ENCODE measurements at places on chromosomes 7 and 10.

DNA sequence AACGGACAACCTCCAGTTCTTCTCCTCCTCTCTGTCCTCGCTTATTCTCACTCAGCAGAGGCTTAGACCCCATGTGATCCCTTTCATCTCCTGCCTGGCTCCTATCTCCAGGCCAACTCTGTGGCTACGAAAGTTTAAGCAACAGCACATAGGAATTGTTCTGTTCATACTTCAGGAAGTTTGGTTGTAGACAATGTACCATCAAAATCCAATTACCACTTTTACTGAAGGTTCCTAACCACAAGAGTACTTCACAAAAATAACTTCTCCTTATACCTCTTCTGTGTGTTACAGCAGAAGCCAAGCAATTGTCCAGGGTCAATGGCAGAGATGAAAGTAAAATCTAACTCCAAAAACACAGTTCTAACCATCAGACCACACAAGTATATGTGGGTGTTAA, 80.0 kb downstream of the SLC25A13 start:
- DNase-seq: no peak

- DNase-seq: no peak
Observed at GRCh38 chr7:88202278-88202677, 17.6 kb downstream of the SRI start.

DNA sequence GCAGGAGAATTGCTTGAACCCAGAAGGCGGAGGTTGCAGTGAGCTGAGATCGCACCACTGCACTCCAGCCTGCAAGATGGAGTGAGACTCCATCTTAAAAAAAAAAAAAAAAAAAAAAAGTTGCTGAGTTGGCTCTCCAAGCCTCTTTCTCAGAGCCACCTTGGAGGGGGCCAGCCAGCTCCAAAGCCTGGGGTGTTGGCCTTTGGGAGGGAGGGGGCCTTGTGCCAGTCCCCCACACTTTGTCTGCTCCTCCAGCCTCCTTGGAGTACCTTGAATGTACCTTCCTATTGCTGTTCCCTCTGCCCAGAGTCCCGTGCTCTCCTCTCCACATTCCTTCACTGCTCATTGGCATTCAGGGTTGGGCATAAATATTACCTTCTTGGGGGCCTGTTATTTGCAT, 62.4 kb downstream of the GRK5 start:
- no peak for DNase-seq

DNA sequence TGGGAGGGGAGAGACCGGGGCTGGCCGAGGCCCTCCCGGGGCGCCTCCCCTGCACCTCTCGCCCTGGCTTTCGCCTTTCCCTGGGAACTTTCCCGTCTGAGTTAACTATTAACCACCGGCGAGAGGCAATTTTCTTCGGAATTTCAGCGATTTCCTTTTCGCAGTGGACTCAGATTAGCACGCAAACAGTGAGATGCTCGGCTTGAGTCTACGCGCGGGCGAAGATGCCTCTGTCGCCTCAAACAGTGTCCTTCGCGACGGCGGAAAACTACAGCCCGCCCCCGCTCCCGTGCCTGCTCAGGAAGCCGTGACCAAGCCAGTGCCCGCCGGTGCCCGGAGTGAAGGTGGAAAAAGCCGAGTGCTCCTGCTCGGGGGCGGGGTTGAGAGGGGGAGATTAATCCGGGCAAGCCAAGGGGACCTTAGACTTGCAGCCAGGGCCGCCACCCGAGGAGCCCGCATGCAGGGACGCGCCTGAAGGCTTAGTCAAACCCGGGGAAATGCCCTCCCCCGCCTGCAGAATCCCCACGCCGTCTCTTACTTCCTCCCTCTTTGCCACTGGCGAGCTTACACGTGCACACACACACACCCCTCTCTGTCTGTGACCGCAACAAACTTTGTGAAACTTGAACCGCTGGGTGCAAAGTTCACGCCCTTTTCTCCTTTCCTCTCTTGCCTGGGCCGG, 14.5 kb upstream of the PAX2 start:
- peak; percentile 28 for DNase-seq

- no peak for DNase-seq
Observed at GRCh38 chr10:128952856-128953255, 514.2 kb upstream of the MGMT start.

DNA sequence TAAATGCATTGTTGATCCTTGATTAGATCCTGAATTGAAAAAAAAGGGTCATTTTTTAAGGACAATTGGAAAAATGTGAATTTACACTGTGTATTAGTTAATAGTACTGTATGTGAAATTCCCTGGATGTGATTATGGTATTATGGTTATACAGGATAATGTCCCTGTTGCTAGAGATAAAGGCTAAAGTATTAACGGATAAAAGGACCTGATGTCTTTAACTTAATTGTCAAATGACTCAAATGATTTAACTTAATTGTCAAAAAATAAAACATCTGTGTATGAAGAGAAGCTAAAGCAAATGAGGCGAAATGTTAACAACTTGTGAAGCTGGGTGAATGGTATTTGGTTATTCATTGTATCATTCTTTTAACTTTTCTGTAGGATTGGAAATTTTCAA, 48.8 kb downstream of the SUFU start:
- no peak for DNase-seq

DNA sequence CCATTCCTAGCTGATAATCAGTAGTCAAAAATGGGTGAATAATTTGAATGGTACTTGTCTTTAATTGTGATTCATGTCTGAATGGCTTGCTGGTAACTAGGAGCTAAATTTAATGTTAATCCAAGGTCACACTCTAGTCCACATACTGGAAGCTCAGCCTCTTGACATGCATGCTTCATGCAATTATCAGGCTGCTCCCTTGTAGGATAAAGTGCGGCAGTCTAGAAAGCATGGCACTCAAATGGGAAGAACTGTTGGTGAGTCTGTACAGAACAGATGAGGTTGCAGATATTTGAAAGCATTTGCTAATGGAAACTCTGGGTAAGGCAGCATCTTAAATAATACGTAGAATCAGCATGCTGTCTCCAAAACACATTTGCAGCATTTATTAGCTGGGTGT, 499.4 kb downstream of the AUTS2 start:
- no peak for DNase-seq

DNA sequence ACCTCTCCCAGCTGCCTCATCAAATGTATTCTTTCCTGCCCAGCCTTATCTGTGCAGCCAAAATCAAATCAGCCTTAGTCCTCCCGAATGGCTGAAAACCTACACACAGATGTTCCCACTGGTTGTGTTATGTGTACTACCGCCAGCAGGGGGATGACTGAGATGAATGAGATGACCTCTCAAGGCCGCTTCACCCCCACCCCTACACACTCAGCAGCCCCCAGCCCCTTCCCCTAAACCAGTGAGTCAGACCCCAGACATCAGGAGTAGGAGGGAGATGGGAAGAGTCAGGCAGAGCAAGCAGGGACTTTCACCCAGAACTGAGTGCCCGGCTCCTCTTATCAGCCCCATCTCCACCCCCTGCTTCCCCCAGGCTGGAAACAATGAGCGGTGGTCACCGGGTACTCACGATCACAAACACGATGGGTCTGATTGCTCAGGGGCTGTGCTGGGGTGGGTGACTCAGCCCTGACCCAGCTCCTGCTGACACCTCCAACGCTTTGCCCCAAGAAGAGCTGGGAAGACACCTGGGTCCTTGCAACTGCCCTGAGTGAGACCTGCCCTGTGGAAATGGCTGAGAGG, 6.5 kb upstream of the C10orf105 start:
- DNase-seq: no peak

GRCh38 chr10:17206210-17206709, 4.8 kb upstream of the TRDMT1 start:
- peak; percentile 93 for DNase-seq

- no peak for DNase-seq
Observed at GRCh38 chr7:155567646-155568332, 21.4 kb upstream of the CNPY1 start.

DNA sequence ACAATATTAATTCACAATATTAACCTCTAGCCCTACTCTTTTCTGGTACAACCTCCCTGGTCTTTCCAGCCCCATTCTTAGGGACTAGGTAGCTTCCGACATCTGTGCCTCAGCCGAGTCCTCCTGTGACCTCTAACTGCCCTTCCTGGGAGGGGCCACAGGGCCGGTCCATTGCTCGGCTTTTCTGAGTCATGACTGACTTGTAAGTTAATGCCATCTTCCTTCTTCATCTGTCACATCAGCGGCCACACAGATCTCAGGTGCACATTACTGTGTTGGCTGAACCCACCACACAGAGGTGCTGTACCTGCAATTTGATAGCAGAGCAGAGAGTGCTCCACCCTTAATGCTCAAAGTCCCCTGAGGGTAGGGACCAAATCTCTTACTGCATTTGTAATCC, 4.1 kb upstream of the CPA4 start:
- no peak for DNase-seq

GRCh38 chr7:96004578-96004977, 232.2 kb downstream of the DYNC1I1 start:
- peak; percentile 93 for DNase-seq

DNA sequence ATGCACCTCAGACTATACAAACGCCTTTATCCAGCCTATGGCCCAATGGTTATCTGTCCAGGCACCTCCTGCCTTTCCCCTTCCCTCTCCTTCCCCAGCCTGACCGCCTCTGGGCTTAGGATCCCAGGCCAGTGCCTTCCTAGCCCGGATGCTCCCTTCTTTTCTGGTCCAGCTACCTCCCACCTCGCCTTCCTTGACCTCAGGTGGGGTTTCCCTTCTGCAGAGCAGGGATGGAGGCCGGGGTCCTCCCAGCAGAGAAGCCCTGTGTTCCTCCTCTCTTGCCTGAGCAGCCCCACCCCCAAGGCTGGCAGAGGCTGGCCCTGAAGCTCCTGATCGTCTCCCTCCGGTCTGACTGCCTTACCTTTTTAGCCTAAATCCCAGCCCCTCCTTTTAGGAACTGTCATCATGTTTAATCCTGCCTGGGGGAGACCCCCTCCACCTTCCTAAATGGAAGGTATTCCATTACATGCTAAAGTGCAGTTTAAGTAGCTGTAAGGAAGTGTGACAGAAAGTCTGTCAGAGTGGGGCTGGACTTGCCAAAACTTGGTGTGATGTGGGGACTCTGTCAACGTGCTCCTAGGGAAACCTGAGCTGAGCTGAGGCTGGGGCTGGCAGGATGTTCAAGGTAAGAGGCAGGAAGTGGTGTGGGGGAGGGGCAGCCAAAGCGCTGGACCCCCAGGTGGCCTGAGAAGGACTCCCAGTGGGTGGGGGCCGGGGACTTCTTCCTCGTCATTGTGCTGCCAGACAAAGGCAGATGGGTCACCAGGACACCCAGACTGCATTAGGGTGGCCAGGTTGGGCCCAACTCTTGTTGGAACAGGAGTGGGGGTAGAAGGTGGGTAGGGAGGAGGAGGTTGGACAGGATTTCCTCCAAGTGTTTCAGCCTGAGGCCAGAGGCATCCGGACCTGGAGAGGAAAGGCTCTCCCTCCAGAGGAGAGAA, 39.5 kb downstream of the LBX1 start:
- DNase-seq: no peak

- DNase-seq: no peak
Observed at GRCh38 chr10:70197235-70197945, 27.1 kb upstream of the SAR1A start.

- DNase-seq: no peak
Observed at GRCh38 chr10:61620506-61620905, 42.2 kb upstream of the CABCOCO1 start.

GRCh38 chr7:15834446-15834845, 148.0 kb upstream of the MEOX2 start:
- no peak for DNase-seq

GRCh38 chr10:91642831-91643692, 10.2 kb upstream of the PPP1R3C start:
- peak; percentile 59 for DNase-seq

GRCh38 chr10:86967481-86967941, 771 bp upstream of the ADIRF start:
- no peak for DNase-seq

DNA sequence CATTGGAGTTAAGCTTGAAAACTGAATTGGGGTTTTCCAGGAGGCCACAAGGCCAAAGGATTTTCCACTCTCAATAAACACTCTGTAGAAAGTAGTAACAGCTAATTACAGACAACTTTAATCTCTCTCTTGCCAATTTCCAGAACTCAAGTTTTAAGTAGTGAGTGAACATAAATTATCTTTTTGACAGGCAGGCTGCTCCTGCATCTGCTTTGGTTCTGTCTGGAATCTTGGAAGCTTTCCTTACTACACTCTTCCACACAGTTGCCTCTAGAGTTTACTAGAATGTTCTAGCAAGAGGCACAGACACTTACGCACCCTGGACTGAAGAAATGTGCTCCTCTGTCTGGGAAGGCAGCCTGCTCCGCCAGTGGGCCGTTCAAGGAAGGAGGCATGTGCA, 90.5 kb upstream of the WAC start:
- DNase-seq: no peak

DNA sequence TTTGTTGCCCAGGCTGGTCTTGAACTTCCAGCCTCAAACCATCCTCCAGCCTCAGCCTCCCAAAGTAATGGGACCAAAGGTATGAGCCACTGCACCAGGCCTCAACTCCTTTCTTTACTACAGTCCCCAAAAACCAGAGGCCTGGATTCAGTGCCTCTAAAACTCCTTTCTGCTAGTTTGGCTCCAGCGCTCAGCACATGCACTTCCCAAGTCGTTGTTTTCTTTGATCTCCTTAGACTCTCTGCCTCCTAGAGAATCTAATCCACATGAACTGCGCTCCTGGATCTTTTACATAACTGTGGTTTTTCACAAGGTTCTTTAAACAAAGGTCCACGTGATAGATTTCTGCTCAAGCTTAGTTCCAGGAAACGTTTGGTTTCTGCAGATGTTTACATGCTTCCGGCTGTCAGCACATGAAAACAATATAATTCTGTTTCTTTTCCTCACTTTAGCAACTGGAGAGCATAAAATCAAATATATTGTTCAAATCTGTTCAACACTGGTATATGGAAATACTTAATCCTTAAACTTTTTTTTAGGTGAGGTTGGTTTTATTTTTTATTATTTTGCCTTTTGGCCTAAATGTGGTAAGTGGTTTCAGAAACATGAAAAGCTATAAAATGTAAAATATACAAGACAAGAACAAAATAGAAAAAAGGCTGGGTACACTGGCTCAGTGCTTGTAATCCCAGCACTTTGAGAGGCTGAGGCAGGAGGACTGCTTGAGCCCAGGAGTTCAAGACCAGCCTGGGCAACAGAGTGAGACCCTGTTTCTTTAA, 270.5 kb upstream of the MKLN1 start:
- DNase-seq: peak; percentile 93

DNA sequence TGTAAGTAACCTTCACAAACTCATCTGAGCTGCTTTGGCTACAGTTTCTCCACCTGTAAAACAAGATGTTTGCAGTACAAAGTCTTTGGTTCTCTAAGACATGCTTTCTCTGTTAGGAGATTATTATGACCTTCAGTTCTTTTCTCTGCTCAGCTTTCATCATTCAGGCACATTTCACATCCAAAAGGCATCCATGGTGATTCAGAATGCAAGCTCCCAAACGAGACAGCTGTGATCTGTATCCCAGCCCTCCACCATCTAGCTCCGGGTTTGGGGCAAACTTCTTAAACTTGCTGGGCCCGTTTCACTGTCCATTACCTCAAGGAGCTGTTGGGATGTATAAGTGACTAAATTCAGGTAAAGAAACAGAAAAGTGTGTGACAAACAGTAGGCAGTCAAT, 95.8 kb upstream of the COL1A2 start:
- DNase-seq: peak; percentile 83

DNA sequence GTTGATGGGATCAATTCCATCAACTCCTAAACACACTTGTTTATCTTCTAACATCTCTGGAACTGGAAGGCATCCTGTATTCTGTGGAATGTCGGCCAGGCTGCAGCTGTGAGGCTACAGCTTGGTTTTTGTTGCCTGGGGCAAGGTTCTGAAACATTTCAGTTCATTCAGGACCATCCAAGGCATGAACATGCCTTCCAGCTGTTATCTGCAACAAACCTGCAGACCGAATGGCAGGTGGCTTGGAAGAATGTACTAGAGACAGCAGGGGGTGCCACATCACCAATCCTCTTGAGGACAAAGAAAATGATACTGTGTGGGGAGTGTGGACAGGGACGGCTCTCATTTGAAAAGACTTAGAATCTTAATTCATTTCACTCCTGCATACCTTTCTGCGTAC, 12.4 kb downstream of the PAPOLB start:
- peak; percentile 19 for DNase-seq

All from fibroblast of skin of right quadriceps (primary cell).